ENCODE measurements at places on chromosomes 12 and 14. TPM values are rescaled to one million over a fixed set of nuclear protein-coding genes. Genes with fewer than 3 reads are reported as not detected.

The NRL gene
- total RNA-seq, result 0.96 TPM

The CISTR gene
- not detected for total RNA-seq

The ACOT6 gene
- not detected for total RNA-seq

The FOXM1 gene
- total RNA-seq, result 3.5 TPM

The LMO3 gene
- 0.39 TPM for total RNA-seq

The SVOP gene
- total RNA-seq, result not detected

The MSI1 gene
- 0.20 TPM for total RNA-seq
